Activated T-cell treated with anti-CD3 and anti-CD28 coated beads for 4 hours (primary cell): ENCODE measurements at places on chromosomes 11 and 22.

- DNase-seq: no peak
Measured at GRCh38 chr11:119347242-119347641, 737 bp upstream of the MFRP start.

DNA sequence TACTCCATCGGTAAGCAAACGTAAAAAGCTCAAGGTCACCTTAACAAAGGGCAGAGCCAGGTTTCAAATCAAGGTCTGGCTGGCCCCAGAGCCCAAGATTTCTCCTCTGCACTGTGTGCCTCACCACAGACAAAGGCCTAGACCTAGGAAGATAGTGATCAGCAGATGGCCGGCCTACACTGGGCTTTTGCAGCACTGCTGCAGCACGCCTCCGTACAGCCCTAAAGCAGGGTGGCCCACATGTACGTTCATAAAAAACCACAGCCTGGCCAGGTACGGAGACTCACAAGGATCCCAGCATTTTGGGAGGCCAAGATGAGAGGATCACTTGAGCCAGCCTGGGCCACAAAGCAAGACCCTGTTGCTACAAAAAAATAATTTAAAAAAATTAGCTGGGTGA lies 106.3 kb upstream of the PITPNB start:
- DNase-seq: no peak

GRCh38 chr22:49307481-49307830 lies 520.2 kb downstream of the BRD1 start:
- no peak for DNase-seq

GRCh38 chr11:110026858-110027626 lies 66.2 kb upstream of the ZC3H12C start:
- DNase-seq: no peak

DNA sequence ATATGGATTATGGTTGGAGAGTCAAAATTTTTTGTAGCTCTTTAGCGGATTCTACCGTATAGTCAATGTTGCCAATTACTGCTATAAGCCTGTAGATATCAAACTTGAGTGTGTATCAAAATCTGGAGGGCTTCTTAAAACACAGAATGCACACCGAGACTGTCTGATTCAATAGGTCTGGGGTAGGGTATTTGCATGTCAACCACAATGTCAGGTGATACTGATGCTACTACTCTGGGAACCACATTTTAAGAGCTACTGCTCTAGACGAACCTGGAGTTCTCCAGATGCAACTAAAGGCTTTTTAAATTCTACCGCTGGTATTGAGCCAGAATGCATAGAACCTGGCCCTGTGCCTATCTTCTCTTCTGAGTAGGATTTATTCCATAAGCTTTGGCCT lies 15.8 kb upstream of the MS4A4A start:
- DNase-seq: no peak

- no peak for DNase-seq
Measured at GRCh38 chr11:65557280-65558001, 718 bp downstream of the LTBP3 start.
